ENCODE measurements at places on chromosomes 3 and 15. TPM values are rescaled to one million over a fixed set of nuclear protein-coding genes. Genes with fewer than 3 reads are reported as not detected.

GABRR3 gene
- polyA plus RNA-seq, result not detected

CCNB2 gene
- polyA plus RNA-seq, result 54.6 TPM

GABRG3 gene
- polyA plus RNA-seq, result not detected

NR2E3 gene
- 0.19 TPM for polyA plus RNA-seq

NPRL2 gene
- 38.5 TPM for polyA plus RNA-seq

DPPA2 gene
- polyA plus RNA-seq, result not detected

CYP1A2 gene
- polyA plus RNA-seq, result not detected

DNA sequence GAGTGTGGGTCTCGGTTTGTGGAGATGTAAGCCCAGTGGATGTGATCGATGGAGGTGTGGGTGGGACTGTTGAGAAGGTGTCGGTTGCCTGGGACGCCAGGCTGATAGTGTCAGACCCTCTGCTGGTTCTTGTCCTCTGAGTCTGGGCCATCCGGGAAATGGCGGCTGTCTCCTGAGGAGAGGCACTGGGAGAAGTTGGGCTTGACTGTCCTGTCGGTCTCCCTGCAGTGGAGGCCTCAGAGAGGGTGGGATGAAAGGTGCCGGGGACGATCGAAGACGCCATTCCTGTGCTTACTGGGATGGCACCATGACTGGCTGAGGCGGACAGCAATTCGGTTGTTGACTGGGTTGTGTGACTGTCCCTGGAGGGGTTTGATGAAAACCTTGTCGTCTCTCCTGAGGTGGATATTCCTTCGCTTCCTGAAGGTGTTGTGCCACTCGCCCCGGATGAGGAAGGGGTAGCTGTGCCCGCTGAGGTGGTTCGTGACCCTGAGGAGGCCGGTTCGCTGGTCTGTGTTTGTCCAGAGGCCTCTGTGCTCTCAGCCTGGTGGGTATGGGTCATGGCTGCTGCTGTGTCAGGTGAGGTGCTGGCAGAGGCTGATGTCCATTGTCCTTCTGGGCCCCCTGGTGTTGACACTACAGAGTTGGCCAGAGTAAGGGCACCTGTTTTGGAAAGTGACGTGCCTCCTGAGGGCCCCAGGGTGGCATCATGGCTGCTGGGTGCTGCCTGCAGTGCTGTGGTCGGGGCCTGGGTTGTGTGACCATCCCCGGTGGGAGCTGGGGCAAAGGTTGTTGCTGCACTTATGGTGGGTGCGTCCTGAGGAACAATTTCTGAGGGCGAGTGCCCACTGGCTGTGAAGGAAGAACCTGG is 22.8 kb downstream of the MUC4 start:
- no peak for DNase-seq

DNA sequence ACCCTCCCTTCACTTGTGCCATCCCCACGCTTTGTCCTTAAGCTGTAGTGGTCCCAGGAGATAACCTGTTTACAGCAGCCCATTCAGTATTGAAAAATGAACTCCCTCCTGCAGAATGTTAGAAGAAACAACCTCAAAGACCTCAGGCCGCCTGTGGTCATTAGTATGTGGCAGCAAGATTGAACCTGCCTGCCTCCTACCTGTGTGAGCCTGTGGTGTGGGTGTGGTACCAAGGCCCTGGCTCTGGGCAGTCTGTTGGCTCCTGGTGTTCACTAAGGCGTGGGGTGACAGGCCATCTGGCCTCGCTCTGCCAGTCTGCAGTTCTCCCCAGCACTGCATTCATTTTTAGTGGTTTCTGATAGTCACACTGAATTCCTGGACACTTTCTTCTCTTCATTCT is 21.0 kb downstream of the LSM3 start:
- no peak for DNase-seq

DNA sequence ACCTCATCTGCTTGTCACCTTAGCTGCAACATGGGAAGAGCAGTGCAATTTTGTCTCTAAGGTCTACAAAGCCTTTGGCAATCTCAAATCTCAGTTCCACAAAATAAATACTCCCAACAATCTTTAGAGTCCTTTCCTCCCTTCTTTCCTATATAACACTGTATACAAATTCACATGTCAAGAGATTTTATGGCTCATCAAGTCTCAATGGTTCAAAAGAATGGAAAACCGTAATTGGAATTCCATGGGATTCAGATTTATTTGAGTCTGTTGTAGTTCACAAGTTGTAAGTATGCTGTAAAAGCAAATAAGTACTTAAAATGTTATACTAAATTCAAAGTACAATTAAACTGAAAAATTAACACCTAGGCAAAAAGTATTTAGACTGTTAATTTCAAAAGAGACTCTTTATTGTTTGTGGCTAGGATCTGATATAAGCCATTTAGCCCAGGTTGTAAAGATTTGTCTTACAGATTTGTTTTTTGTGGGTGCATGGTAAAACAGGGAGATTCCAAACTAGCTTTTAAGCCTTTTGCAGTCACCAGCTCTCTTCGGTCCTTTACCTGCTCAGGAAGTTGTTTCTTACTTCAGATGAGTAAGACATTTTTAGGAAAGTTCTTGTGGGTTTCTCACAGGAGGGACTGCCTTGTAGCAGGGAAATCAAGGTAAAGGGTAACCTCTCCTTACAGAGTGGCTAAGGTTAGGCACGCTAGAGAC is 50.1 kb downstream of the CMSS1 start:
- DNase-seq, result no peak

GRCh38 chr3:60555686-60556354 is 695.4 kb downstream of the FHIT start:
- peak; percentile 74 for DNase-seq

GRCh38 chr3:20516311-20516710 is 330.3 kb upstream of the SGO1 start:
- no peak for DNase-seq

DNA sequence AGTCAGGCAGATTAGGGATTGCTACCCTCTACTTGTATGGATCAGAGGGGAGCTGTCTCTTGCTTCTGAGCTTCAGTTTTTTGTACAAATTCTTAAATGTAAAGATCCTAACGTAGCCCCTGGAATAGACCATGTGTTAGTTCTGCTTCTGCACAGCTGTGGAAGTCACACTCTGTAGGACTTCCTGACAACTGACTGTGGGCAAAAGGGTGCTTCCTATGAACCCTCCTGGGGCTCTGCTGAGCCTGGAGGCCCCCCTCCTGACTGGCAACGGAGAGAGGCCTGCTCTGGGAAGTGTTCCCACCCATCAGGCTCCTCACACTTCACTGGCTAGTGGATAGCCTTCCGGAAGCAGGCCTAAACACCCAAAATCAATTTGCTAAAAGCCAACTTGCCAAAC is 131.0 kb downstream of the RPLP1 start:
- DNase-seq, result no peak

DNA sequence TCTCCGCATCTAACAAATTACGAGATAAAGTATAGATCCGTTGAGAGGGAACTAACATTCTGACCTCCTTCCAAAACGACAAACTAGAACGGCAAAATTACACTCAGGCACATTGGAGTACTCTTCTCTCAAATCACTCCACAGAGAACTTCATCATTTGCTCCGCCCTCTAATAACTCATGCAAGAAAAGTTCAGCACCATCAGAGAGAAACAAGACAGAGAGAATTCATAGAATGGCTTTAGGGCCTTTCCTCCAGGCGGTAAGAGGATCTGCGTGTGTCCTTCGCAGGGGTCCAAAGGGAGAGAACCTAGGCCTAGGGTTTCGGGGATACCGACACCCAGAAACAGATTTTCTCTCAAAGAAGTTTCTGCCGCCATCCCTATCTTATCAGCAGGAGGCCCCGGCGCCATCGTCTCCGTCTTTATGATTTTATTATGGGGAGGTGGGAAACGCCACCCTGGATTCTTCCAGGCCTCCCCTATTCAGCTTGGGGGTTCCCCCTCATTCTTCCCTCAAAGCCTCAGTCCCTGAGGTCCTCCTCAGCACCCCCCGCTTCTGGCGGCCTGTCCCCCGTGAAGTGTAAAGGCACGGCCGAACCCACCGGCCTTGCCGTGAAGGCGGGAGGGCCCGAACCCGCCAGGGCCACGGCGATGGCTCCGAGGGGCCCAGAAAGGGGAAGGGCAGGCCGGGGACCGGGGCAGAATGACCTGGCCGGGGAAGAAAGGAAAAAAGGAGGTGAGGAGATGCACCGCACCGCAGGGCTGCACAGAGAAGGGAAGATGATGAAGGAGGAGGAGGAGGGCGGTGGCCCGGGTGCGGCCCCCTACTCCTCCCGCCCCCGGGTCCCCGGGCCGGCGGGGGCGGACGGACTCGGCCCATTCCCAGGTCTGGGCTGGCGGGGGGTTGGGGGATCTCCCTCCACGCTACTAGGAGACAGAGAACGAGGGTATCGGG is 768 bp downstream of the UBXN7 start:
- DNase-seq, result peak; percentile 62

GRCh38 chr3:169203631-169204550 is 459.6 kb downstream of the MECOM start:
- DNase-seq, result no peak

DNA sequence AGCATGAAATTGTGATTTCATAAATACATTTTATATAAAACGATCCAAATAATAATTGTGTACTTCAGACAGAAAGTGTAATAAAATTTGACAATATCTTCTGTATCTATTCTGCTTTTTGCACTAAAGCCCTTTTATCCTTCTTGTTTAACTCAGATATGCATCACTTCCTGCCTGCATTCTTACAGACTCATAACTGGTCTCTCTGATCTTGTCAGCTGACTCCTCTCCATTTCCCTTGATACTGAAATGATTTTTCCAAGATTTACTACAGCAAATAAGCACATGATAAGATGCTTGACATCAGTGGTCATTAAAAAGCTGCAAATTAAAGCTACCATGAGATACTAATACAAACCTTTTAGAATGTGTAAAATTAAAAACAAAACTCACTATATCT is 25.3 kb upstream of the SI start:
- no peak for DNase-seq

Data from IMR-90 (cell line).